ENCODE measurements at places on chromosomes 2 and 18.

DNA sequence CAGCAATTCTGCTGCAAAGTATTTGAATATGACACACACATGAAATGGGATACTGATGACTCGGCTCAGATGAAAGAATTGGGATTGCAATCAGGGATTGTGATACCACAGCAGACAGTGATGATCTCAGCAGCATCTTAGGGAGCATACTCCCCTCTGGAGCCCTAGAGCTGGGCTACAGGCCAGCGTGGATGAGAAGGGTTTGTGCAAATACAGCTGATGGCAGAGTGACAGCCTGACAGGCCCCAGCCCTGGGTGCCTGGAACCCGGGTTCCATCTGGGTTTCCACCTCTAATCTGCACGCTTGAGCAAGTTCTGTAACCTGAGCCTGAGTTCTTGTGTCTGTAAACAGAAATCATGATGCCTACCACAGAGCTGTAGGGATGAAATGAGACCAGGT lies 418.0 kb downstream of the LRATD1 start:
- DNase-seq: no peak

DNA sequence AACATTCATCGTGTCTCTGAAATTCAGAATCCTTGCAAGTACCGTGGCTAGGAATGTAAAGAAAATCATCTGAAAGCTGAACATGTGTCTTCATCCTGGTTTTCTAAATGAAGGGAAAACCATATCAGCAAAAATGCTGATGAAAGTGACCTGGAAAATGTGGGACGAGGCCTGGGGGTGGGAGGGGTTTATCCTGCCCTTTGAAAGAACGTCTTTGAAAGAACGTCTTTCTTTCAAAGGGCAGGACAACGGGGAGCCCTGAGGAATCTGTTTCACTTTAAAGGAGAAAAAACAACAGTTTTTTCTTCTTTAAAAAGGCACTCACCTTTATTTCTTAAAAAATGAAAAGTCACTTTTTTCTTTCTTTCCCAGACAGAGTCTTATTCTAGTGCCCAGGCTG lies 185.2 kb downstream of the ALPK2 start:
- DNase-seq: no peak

- DNase-seq: no peak
Measured at GRCh38 chr18:74489676-74490075, 6.5 kb upstream of the CNDP2 start.

DNA sequence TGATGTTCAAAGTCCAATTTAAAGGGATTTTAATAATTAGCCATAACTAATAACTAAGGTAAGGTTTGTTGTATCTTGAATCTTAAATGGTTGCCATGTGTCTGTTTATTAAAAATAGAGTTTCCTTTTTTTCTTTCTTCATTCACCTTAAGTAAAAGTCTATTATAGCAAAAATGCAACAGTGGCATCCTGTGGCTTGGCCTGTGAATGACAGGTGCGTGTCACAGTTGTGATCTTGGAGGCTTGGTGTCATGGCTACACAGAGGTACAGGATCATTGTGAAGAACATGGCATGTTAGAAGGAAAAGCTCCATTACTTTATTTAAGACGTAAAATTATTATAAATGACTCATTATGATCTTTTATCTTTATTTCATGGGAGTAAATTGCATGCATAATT lies 246.1 kb downstream of the BCL2 start:
- DNase-seq: no peak

DNA sequence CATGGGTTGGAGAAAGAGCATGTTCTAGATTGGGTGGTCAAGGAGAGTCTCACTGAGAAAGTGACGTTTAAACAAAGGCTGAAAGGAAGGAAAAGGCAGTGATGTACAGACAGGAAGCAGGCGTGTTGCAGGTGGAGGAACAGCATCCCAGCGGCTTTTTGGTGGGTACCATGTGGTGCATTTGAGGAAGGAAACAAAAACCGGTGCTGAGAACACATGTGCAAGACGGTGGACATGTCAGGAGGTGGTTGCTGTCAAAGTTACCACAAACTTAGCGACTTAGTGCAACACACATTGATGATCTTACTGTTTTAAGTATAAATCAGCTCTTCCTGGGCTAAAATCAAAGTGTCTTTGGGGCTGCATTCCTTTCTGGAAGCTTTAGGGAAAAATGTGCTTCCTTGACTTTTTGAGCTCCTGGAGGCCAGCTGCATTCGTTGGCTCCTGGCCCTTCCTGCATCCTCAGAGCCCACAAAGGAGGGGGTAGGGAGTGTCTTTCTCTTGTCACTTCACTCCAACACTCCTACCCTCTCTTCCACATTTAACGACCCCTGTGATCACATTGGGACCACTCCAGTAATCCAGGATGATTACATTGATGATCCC lies 380.6 kb downstream of the FBXO15 start:
- no peak for DNase-seq

- DNase-seq: peak; percentile 24
Measured at GRCh38 chr2:166464187-166464586, 29.9 kb downstream of the SCN7A start.

- DNase-seq: no peak
Measured at GRCh38 chr2:105110295-105110829, 72.5 kb downstream of the MRPS9 start.

GRCh38 chr18:54790109-54790508 lies 38.2 kb upstream of the RAB27B start:
- no peak for DNase-seq

DNA sequence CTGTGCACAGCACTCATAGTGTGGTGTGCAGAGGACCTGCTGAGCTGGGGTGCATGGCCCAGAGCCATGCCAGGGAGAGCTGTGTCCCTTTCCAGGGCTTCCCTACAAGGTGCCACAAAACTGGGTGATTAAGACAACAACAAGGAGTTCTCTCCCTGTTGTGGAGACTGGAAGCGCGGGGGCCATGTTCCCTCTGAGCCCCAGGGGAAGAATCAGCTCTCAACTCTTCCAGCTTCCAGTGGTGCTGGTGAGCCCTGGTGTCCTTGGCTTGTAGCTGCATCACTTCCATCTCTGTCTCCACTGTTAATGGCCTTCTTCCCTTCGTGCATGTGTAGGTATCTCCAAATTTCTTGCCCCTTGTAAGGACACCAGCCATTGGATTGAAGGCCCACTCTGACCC lies 73.3 kb downstream of the CABLES1 start:
- DNase-seq: no peak

GRCh38 chr2:133146893-133147292 lies 421.4 kb downstream of the NCKAP5 start:
- DNase-seq: no peak

- no peak for DNase-seq
Measured at GRCh38 chr2:31253356-31254131, 19.6 kb downstream of the EHD3 start.

GRCh38 chr2:232013701-232014353 lies 52.3 kb downstream of the DIS3L2 start:
- peak; percentile 36 for DNase-seq

GRCh38 chr2:119421741-119422140 lies 9.9 kb upstream of the TMEM37 start:
- DNase-seq: no peak

DNA sequence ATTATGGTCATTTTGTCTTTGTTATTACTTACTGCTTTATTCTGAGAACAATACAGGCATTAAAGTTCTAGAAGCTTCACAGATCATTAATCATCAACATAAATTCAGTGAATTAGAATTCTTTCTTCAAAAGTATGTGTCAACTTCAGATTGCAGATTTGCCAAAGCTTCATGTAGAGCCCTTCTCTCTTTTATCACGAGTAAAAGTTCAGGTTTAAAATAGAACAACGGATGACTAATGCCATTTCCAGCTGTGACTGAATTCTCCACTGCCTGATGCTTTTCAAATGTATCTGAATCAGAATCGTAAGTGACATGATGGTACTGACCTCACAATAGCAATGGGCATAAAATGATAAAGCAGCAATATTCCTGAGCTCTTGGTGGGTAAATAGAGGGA lies 116.0 kb downstream of the ABCA12 start:
- DNase-seq: no peak

DNA sequence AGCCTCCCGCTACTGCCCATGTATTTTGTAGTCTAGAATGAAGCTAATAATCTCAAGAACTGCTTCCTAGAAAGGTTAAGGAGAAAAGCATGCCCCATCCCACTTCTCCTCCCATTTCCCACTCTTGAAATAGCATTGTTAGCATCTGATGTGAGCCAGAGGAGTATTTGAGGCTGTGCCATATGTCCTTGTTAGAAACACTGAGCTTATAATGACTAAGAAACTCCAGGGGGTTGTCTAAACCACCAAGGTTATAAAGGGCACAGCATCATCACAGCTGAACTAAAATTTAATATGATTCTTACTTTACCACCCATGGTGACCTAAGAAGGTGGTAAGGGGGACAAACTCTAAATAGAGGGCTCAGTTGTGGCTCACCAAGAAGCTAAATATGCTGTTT lies 16.6 kb downstream of the TSPYL6 start:
- DNase-seq: no peak

- DNase-seq: no peak
Measured at GRCh38 chr2:206867006-206867405, 72.3 kb upstream of the CPO start.

DNA sequence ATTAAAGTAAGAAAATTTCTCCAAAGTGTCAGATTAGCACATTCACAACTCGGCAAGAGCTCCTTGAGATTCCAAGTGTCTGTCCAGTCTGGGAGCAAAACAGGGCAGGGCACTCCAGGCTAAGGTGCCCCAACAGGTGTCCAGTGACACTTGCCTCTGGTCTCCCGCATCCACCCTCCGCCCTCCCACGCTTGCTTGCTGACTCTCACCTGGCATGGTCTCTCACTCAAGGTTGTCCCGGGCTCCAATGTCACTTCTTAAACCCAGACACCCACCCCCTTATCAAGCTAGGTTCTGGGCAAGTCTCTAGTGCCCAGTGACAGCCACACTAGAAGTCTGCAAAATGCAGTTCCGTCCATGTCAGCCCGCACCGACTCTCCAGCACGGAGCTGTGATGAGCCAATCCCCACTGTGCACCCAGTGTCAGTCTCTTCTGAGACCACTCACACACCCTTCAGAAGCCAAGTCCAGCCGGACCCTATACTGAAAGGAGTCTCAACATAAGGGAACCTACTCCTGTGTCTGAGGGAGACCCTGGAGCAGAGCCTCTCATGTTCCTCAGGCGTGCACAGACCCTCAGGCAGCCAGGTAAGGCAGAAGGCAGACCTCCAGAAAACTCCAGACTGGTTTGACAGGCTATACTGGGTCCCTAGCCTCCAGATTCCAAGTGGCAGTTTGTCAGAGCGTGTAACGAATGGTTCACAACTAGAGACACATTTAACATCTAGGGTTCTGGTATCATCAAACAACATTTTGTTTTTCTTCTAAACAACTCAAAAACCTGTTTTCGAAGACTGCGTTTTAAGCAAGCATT lies 45.6 kb downstream of the HDLBP start:
- no peak for DNase-seq

DNA sequence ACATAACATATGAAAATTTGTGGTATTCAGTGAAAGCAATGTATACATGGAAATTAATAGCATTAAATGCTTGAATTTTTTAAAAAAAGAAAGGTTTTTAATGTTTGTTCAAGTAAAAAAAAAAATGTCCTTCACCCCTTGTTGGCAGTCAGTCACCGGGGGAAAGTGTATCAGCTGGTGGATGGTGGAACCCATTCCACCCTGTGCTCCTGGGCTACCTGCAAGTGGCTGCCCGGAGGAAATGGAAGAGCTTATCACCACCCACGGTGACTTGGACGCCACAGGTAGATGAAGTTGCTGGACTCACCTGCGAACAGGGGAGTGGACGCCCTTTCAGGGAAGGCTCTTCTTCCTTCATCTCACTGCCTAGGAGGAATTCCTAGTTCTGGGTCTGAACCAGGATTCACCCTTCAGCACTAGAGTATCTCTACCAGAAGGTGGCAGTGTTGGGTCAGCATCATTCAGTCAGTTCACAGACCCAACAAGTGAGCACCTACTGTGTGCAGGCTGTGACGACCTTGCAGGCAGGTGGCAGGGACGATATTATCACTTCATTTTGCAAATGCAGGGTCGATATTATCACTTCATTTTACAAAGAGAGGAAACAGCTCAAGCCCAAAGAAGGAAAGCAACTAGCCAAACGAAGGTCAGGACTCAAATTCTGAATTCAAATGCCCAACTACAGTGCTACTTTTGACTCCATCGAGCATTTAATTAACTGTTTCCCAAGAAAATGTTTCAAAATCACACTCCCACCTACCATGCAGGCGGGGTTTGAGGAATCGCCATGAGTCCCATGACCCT lies 35.8 kb downstream of the CIB4 start:
- peak; percentile 15 for DNase-seq

DNA sequence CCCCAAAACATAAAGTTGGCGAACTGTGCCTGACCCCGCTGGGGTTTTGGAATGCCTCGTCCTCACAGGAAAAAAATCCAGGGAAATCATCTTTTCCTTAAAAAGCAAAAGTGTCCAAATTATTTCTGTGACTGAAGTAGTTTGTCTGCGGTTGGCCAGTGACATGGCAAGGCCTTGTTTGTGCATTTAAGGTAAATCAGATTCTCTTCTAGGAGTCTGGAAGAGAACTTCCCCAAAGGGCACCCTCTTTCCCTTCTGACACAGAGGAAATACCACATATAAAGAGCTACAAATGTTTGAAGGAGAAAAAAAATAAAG lies 737 bp upstream of the CYB5A start:
- peak; percentile 15 for DNase-seq

GRCh38 chr2:24480245-24480644 lies 10.8 kb upstream of the NCOA1 start:
- no peak for DNase-seq

DNA sequence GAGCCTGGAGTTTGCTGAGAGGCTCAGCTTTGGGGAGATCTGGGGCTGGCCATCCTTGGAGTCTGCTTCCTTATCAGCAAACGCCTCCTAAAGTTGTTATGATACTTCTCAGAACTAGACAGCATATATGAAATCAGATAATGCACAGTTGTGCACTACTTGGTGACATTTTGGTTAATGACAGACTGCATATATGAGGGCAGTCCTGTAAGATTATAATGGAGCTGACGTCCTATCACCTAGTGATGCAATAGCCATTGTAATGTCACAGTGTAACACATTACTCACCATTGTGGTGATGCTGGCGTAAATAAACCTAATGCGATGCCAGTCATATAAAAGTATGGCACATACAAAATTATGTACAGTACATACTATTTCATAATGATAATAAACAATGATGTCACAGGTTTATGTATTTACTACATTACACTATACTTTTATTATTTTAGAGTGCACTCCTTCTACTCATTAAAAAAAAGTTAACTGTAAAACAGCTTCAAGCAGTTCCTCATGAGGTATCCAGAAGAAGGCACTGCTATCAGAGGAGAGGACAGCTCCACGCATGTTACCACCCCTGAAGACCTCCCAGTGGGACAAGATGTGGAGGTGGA lies 298.1 kb upstream of the REV1 start:
- peak; percentile 54 for DNase-seq

DNA sequence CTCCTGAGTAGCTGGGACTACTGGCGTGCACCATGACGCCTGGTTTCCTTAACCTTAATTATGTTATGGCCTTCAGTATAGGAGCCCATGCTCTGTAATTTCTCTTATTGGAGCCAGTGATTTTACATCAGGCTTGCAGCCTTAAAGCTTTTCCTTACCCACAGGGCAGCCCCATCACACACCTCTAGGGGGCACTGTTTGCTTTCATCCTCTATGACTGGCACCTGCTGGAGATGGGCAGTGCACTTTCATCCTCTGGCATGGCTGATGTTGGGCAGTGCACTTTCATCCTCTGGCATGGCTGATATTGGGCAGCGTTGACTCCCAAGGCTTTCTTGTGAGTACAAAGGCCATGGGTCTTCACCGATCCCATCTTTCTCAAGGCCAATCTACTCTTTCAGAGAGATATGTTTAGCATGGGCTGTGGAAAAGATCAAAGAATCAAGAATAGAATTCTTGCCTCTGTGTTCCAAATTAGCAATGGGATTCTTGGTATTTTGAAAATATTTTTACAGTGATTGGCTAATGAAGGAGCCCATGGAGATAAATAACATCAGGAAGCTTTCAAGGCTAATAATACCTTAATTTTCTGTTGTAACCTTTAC lies 80.7 kb upstream of the MEX3C start:
- DNase-seq: no peak

Measured in inflammatory macrophage treated with lipopolysaccharide for 1 hour (primary cell).